ENCODE measurements at places on chromosomes 5 and 9.

DNA sequence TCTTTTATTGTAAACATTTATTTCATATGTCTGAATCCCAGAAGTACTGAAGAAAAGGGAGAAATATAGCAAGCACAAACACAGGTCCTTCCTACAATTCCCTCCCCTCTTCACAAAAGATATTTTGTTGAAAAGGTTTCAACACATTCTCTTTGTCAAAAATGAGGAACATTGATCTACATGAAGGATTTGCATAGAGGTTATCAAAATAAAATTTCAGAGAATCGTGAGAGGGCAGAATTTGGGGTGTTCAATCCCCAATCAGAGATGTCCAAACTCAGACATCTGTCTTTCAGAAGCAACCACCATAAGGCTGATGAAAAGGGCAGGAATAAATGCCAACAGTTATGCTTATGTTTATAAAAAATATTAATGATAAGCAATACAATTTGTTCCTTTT, 69.2 kb downstream of the MARCHF3 start:
- no peak for DNase-seq

DNA sequence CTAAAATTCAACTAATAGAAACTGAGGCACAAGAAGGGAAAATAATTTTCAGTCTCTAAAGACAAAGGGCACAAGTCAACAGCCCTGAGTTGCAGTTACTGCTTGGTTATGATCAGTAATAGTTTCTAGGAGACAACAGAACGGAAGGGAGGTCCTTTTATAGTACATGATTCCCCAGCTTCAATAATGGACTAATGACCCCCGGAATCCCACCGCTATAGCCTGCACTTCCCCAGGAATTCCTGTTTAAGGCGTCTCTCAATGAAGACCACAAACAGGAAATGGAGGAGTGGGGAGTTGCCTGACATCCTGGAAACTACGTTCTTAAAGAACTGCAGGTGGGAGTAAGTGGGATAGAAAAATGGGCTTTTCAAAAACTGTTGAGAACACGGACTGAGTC, 60.6 kb downstream of the DIAPH1 start:
- DNase-seq: no peak

DNA sequence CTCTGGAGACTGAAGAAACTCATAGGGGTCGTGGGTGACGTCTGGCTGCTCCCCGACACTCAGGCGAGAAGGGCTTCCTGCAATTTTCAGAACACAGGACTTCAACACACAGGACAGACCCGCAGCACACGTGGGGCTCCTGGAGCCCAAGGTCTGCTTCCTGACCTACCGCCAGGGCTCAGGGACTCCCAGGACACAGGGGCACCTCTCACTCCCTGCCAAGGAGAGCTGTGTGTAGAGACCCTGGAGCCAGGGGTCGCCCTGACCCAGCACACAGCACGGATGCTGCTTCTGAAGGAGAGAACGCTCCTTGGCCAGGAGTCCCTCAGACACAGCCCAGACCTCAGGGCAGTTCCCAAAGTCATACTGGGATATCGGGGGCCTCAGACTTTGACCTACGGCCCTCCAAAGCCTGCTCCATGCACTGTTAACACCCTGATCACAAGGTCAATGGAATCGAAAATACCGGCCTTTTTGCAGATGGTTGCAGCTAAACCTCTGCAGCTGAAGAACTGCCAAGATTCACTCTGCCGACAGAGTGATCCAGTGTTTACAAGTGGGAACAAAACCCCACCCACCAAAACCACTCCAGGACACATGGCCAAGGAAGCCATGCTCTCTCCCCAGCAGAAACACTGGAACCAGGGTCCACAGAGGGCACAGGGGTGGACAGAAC, 13.8 kb upstream of the ZDHHC11 start:
- DNase-seq: no peak

GRCh38 chr5:37002176-37002751, 125.7 kb downstream of the NIPBL start:
- no peak for DNase-seq

GRCh38 chr5:179624841-179625271, 1.4 kb upstream of the HNRNPH1 start:
- no peak for DNase-seq

DNA sequence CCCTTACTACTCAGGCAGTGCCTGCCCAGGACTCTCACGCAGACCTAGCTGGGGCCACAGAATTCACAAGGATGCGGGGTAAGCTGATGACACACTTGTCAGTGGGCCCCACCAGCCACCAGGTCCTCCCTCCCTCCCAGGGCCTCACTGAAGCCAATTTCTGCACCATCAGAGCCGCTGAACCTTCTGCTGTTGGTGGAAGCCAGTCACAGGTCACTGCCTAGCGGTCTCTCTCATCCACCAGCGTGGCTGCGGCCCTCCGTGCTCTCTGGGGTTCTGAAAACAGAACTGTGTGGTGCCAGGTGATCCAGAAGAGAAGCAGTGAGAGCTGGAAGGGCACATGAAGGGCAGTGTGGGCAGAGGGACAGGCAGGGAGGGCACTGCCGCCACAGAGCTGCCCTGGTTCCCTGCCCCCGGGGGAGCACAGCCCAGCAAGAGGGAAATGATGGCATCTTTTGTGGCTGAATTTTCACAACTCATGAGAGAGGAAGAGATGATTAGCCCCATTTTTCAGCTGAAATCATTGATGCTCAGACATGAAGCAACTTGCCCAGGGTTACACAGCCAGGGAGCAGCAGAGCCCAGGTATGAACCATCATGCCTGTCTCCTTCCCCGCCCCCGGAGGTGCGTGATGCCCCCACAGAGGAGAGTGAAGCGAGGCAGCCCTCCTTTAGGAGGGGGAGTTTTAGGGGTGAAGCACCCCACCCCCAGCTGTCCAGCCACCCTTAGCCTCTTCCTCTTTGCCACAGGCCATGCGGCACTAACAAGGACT, 41.4 kb upstream of the CPLX2 start:
- DNase-seq: no peak

DNA sequence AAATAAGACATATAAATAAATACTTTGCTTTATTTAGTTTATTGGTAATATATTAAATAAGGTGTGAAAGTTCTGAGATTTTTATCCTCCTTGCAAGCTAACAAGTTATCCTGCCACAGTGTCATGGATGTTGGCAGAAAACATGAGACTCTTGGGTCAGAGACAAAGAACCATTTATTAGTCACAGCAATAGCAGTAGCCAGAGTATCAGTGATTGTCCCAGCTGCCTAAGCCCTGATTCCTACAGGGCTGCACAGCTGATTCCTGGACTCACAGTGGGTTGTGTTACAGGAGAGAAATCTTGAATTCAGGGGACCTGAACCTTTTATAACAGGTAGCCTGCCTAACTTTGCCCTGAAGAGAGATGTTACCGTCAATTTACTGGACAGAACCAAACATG, 304.5 kb upstream of the ZNF608 start:
- DNase-seq: no peak

DNA sequence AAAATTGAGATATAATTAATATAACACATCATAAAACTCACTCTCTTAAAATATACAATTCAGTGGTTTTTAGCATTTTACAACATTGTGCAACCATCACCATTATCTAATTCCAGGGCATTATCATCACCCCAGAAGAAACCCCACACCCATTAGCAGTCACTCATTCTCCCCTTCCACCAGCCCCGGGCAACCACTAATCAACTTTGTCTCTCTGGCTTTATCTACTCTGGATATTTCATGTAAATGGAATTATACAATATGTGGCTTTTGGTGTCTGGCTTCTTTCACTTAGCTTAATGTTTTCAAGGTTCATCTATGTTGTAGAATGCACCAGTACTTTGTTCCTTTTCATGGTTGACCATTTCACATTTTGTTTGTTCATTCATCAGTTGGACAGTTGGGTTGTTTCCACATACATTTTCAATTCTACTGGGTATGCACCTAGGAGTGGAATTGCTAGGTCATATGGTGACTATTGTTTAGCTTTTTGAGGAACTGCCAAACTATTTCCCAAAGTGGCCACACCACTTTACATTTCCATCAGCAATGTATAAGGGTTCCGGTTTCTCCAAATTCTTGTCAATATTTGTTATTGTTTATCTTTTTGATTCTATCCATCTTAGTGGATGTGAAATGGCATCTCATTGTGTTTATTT, 62.4 kb downstream of the MARCHF3 start:
- no peak for DNase-seq

- DNase-seq: no peak
Observed at GRCh38 chr9:102087141-102087540, 348.7 kb upstream of the GRIN3A start.

DNA sequence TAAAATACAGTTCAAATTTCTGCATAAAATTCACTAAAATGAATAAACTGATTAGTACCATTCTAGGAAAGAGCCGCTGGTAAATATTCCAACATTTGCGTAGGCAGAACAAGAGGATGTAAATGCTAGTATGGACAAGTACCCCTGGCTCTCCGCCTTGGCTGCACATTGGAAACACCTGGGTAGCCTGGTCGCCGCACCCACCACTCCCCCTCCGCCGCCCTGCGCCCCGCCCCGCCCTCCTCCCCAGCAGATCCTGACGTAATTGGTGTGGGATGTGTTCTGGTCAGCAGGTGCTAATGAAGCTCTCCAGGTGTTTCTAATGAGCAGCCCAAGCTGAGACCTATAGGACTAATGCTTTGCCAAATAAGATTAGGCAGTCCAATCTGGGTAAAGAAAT, 225.7 kb downstream of the FRMD3 start:
- no peak for DNase-seq

DNA sequence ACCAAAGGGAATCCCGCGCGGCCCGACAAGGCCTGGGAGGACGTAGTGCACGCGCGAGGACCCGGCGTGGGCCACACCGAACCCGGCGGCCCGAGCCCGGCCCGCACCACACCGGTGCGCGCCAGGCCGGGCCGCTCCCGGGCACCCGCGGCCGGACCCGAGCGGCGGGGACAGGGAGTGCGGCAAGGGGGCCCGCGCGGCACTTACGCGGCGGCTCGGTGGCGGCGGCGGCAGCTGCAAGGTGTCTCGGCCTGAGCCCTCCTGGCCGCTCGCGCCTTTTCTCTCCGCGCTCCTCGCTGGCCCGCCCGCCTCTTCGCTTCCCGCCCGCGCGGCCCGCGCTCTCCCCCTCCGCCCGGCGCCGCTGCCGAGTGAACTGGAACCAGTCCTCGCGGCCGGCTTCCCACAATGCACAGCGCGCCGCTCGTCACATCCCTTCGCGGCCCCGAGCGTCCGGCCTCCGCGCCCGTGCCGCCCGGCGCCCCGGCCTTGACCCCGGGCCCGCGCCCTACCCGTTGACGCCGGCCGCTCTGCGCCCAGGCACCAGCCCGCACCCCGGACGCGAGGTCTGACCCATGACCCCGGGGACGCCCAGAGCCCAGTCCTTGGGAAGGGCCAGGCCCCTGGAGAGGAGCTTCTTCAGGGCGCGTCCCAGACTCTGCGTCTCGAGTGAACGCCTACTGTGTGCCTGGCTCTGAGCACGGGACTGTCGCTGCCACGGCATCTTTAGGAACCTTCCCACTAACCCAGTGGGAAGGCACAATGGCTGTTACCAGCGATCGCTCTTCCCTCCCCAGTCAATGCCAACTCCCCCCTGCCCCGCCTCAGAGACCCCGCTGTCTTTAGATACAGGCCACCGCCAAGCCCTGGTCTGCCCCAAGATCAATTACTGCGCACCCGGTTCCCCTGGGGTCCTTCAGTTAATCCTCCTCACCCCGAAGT, at the start of gene MACROH2A1:
Gene MACROH2A1 (minus strand): TSS at position 377 of the 939 bp plus-strand sequence. CDS start 10,138 bp downstream, outside the sequence.
- peak; percentile 82 for DNase-seq

DNA sequence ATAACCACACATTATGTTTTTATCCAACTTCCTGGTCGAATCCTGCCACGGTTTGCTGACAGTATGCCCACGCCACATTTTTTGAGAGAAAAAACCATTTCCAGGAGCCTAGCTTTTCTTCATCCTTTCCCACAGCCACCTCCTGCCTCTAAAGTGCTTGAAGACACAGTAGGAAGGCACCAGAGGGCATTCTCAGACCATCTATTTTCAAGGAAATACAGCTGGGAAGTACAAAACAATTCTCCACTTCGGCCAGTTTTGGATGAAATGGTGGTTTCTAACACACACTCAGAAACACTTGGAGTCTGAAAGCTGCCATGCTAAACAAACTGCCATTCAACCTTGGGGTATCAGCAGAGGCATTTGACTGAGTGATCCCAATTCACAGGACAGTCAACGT, 86.3 kb upstream of the RPS23 start:
- DNase-seq: no peak

DNA sequence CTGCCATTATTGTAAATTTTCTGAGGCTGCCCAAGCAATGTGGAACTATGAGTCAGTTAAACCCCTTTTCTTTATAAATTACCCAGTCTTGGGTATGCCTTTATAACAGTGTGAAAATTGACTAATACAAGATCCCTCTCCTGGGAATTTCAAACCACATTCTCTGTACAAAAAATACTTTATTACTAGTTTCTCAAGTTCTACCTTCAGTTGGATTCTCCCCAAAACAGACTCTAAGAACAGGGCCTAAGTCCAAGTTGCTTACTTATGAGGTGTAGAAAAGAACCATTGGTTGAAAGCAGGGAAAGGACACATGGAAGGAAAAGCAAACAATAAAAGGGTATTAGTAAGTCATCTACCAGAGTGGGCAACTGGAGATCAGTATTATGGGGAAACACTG, 343.2 kb downstream of the TMEM232 start:
- no peak for DNase-seq

GRCh38 chr9:99002706-99003105, 59.0 kb downstream of the COL15A1 start:
- DNase-seq: no peak

DNA sequence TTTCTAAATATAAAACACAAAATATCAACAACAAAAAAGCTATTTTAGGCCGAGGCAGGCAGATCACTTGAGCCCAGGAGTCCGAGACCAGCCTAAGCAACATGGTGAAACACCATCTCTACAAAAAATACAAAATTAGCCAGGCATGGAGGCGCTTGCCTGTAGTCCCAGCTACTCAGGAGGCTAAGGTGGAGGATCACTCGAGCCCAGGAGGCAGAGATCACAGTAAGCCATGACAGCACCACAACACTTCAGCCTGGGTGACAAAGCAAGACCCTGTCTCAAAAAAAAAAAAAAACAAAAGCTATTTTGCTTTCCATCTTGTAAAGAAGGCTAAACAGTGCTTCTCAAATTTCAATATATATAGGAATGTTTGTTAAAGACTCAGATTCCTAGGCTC, 11.3 kb downstream of the C5orf15 start:
- no peak for DNase-seq

- DNase-seq: peak; percentile 15
Observed at GRCh38 chr9:100472788-100473275, at the start of gene TMEFF1. TSS of gene TMEFF1 (plus strand) at chr9:100473149. CDS start at chr9:100473545, 396 bp downstream.

- DNase-seq: no peak
Observed at GRCh38 chr5:14245132-14245925, 102.2 kb downstream of the TRIO start.

DNA sequence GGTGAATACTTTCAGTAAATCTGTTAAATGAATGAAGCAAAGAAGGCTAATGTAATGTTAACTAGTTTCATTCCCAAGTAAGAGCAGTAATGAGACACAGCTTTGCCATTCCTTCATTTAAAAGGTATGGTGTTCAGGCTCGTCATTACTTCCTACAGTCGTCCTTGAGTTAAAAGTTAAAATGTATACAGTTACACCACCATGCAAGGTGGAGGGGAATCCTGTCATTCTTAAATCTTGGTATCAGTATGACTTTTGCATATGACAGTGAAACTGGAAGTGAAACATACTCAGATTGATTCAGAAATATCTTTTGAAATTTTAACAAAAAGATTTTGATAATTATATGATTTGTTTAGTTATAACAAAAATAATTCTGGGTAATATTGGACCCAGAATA, 25.9 kb downstream of the MTRR start:
- DNase-seq: no peak
